ENCODE measurements at places on chromosomes 2 and 18. TPM values are rescaled to one million over a fixed set of nuclear protein-coding genes. Genes with fewer than 3 reads are reported as not detected.

DNA sequence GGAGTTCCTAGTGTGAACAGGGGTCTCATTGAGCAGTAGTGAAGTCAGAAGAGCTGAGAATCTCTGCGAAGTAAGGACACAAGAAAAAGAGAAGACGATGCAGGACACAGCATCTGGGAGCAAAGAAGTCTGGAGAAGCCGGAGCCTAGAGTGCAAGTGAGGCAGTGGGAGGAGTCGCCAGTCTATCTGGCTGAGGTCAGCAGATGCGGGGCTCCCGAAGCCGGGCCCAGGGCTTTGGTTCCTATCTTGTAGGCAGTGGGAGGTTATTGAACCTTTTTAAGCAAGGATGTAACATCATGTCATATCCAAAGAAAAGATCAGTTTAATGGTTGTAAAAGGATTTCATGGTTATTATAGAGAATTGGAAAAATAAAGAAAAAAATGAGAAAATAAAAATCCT is 90.8 kb upstream of the KCTD1 start:
- DNase-seq, result no peak

DNA sequence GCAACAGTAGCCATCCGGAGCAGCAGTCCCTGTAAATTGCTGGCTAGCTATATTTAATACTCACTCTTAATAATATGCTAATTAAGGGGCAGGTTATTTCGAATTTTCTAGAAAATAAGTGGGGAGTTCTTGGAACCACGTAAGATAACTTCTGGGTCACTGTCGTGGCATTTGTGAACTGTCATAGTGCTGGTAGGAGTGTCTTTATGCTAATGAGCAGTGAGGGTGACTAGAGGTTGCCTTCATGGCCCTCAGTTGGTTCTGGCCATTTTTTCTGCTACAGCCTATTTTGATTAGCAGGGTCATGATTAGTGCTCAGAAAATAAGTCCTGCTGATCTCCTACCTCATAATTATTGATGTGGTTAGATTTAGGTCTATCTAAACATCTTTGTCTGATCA is 249.9 kb upstream of the RASGRP3 start:
- DNase-seq, result no peak

The FAM237A gene
- not detected for total RNA-seq

DNA sequence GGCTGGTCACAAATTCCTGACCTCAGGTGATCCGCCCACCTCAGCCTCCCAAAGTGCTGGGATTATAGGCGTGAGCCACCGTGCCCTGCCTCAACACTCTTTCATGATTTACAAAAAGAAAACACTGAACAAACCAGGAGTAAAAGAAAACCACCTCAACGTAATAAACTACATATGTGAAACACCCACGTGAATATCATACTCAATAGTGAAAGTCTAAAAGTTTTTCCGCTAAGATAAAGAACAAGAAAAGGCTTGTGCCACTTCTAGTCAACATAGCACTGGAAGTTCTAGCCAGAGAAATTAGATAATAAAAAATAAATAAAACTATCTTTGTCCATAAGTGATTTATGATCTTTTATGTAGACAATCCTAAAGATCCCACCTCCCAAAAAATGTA is 68.5 kb downstream of the ROCK2 start:
- no peak for DNase-seq

The RAD51AP2 gene
- not detected for total RNA-seq

DNA sequence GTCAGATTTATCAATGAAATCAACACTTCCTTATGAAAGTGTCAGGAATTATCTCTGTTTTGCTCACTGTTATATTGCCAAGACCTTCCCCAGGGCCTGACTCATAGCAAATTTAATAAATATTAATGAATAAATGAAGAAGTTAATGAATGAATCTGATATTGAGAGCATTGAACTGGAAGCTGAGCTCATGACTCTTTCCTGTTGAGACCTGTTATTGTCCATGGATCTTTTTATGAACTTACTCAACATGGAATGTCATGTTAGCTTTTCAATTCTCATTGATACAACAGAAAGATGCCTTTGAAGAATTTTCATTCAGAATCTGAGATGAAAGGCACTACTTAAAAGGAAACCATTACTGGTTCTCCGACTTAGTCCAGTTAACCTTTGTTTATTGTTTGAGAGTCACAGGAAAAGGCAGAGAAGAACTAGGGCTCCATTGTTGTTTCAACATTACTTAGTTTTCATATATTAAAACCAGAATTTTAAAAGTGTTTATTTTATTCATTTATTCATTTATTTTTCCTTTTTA is 90.4 kb upstream of the UNC80 start:
- no peak for DNase-seq

GRCh38 chr2:188629753-188630527 is 338.3 kb downstream of the GULP1 start:
- no peak for DNase-seq

DNA sequence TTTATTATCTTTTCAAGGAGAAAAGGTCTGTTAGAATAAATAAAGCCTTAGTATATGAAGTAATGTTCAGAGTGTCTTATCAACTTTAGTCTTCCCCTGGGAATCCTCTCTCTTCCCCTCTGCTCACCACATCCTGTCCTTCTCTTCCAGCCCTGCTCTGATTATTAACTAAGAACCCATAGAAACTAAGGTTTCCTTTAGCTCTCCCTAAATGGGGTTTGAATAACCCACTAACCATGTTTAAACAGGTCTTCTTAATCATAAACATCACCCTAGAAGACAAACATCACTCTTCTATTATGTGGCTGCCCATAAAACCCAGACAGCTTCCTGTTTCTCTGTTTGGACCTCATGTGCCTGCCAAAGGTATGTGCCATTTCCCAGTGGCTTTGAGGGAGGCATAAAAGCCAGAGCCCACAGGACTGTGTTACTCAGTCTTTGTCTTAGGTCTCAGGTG is 50.1 kb downstream of the SLC14A1 start:
- DNase-seq, result no peak

GRCh38 chr18:58135183-58135641 is 91.2 kb downstream of the NEDD4L start:
- DNase-seq, result peak; percentile 92

DNA sequence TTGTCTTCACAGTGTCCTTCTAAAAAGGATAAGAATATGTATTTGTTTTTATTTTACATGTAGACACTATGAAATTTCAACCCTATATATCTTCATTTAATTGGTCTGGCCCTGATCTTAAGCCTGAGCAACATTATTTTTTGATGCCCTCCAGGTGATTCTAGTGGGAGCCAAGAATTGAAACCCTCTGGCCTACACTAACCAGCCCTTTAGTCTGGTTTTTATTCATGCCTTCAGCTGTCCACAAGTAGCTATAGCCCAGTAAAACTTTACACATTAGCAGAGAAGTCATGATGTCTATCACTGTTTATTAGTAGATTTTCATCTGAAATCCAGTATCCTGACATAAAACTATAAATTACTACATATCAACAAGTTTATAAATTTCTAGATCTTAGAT is 52.7 kb upstream of the UBXN4 start:
- no peak for DNase-seq

GRCh38 chr2:217101972-217102371 is 242.1 kb upstream of the TNP1 start:
- no peak for DNase-seq

GRCh38 chr2:53668624-53669026 is 99.0 kb upstream of the CHAC2 start:
- no peak for DNase-seq

- no peak for DNase-seq
Measured at GRCh38 chr2:62785216-62785615, 79.7 kb downstream of the EHBP1 start.

GRCh38 chr2:175914846-175915245 is 87.2 kb downstream of the LNPK start:
- DNase-seq, result no peak

- DNase-seq, result peak; percentile 19
Measured at GRCh38 chr18:2513616-2514015, 57.7 kb downstream of the METTL4 start.

The TFCP2L1 gene
- not detected for total RNA-seq

The MC5R gene
- 0.36 TPM for total RNA-seq

- DNase-seq, result peak; percentile 84
Measured at GRCh38 chr18:49041435-49042245, 90.9 kb upstream of the SMAD7 start.

DNA sequence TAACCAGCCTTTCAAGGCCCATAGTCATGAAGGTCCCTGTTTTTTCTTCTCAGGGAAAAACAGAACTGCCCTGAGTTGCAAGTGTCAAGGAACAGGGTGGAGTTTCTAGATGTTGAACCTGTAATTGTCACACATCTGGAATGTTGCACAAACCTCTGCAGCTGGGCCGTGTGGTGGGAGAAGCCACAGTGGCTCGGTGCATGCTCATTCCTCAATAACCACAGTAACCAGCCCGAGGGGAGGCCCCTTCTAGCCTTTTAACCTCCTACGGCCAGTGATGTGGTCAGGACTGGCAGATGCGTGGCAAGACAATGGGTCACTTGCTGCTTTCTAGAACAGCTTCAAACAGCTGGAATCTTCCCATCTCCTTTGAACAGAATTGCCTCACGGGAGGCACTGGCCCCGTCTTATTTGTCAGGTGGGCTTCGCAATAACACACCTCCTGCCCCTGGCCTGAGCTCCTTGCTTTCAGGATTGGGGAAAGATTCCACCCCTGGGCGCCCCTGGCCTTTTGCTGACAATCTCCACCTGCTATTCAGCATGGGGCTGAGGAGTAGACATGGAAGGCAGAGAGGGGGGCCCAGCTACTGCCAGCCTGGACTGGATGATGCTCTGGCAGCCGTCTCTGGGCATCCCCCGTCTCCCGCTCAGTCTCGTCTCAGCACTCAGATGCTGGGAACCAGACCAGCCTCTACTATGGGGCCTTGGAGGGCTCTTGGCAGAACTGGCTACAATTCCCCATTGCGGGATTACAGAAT is 102.9 kb downstream of the KLHL29 start:
- DNase-seq, result no peak
